ENCODE measurements at places on chromosomes 3 and 15.
A peak's percentile ranks its signal among the peaks of the same experiment; 100 is the strongest.

DNA sequence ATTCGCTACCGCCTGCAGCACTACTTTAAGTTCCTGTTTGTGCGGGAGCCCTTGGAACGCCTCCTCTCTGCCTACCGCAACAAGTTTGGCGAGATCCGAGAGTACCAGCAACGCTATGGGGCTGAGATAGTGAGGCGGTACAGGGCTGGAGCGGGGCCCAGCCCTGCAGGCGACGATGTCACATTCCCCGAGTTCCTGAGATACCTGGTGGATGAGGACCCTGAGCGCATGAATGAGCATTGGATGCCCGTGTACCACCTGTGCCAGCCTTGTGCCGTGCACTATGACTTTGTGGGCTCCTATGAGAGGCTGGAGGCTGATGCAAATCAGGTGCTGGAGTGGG, 995 bp downstream of the CHST14 start:
- no peak for DNase-seq

GRCh38 chr3:43857361-43858293, 166.9 kb downstream of the ABHD5 start:
- no peak for DNase-seq

DNA sequence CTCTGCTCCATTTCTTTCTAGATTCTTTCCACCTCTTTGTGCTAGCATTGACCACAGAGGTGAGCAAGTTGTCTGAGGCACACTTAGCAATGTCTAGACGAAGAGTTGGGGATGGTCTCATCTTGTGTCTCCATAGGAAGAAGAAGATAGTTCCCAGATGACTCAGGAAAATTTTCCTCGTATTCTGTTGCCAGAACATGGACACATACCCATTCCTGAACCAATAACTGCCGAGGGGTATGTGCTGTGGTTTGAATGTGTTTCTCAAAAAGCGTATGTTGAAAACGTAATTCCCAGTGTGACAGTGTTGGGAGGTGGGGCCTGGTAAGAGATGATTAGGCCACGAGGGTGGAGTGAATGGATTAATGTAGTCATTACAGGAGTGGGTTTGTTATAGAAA, 107.5 kb upstream of the GALNT15 start:
- DNase-seq = no peak

GRCh38 chr15:45849136-45849535, 214.3 kb downstream of the SQOR start:
- DNase-seq = no peak

DNA sequence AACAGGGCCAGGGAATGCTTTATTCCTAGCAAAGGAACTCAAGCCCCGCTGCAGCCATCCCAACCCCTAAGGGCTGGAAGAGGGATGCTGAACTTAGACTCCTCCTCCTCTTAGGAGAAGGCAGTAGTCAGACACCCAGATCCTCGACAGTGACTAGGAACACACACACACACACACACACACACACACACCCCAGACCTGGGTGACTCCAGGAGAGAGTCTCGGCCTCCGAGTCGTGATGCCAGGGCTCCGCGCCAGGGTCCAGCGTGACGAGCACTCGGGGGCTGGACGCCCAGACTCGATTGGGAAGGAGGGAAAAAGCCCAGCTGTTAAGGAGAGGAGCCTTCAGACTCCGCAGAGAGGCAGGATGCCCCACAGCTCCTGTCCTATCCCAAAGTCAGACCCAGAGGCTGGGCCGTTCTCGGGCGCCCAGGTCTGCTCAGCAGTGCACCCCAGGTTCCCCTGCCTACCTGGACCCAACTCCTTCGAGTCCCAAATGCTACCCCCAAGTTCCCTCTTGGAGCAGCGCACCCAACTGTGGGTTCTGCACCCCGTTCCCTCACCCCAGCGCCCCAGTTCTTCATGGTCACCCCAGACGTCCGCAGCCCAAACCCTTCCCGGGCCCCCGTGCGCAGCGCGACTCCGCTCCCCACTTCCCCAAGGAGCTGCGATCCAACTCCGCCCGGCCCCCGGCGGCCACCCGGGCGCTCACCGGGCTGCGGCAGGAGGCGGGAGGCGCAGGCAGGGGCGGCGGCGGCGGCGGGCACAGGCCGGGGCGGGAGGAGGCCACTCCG, 421 bp downstream of the BMF start:
- DNase-seq = peak; percentile 77

DNA sequence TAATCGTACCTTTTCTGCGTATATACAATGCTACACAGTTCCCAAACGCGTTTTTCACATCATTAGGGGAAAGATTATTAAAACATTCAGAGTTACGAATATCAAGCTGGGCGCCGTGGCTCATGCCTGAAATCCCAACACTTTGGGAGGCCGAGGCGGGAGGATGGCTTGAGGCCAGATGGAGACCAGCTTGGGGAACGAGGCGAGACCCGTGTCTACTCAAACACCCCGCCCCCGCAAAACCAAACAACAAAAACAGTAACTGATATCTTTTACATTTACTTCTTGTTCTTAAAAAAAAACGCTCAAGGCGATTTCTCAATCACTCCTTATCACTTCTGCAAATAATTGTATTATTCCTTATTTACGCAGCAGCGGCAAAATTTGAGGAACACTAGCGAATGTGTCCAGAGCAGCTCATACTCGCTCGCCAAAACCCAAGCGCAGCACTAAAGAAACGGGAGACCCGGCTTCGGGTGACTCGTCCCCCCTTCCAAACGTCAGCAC, 1.2 kb downstream of the ZBTB11 start:
- no peak for DNase-seq

DNA sequence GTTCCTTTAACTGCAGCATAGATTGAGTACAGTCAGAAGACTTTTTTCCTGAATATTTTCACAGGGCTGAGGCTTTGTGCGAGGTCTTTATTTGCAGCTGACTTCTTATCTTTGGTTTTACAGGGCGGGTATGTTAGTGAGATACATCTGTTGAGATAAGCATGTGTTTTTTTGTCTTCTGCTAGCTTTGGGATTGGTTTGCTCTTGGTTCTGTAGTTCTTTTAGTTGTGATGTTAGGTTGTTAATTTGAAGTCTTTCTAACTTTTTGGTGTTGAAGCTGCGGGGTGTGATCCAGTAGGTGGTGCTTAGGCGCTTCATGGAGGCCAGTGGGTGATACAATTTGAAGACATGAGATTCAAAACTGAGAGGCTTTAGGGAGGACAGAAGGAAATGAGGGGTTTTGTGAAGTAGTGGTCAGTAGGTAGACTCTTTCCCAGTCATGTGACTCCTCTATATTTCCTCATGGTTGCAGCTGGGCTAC, 67.9 kb upstream of the TNFSF10 start:
- DNase-seq = no peak

- DNase-seq = no peak
Observed at GRCh38 chr3:15387735-15388134, 39.6 kb downstream of the METTL6 start.

DNA sequence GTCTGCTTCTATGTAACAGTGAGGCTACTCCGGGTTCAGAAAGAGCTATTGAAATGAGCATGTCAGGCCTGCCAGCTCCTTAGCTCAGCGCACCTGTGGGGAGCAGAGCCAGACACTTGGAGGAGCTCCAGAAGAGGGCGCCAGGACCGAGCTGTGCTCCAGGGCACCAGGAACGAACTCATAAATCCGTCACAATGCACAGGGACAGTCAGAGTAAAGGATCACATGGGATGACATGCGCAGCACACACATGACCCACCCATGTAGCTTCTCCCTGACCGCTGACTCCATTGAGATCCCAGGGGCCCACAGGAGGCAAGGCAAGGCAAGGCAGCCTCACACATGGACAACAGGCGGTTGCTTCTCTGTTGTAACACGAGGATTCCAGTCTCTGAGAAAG, 26.0 kb upstream of the GNB5 start:
- DNase-seq = no peak

- no peak for DNase-seq
Observed at GRCh38 chr3:71423151-71423906, 160.2 kb downstream of the FOXP1 start.

GRCh38 chr3:182585532-182586150, 207.7 kb upstream of the ATP11B start:
- DNase-seq = no peak

GRCh38 chr3:176097027-176097426, 1100.3 kb downstream of the TBL1XR1 start:
- no peak for DNase-seq

All from cardiac septum (tissue), 1 donor.